CD4-positive, alpha-beta memory T cell (primary cell): ENCODE measurements at places on chromosomes 13 and 19. TPM values are rescaled to one million over a fixed set of nuclear protein-coding genes. Genes with fewer than 3 reads are reported as not detected.
A peak's percentile ranks its signal among the peaks of the same experiment; 100 is the strongest.

The PTGIR gene
- 1.9 TPM for total RNA-seq

The CFAP97D2 gene
- total RNA-seq, result not detected

GRCh38 chr19:1411255-1412191, 4.1 kb downstream of the DAZAP1 start:
- H3K27me3 ChIP-seq, result no peaks in the 10 kb centered on the region
- H3K27ac ChIP-seq, result peak overlapping the region; percentile 88
- H3K4me3 ChIP-seq, result no peak overlapping the region
- peaks cover 31% of the 10 kb centered on the region for H3K36me3 ChIP-seq
- peak; percentile 67 for DNase-seq
- peaks cover 77% of the 10 kb centered on the region for H3K4me1 ChIP-seq

DNA sequence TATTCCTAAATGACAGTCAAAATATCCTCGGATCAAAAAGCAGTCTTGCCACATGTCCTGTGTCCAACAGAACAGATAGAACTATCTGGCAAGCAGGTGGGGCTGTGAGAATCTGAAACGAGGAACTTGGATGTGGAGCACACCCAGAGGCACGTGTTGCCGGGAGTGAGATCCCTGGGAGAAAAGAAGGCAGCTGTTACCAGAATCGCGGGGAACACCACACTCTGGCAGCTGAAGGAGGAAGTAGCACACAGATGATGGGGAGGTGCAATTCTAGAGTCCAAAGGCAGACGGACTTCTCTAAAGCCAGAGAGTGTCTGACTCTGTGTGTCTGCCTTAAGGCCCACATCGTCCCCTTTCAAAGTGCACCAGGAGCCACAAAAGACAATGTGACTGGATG, 22.3 kb downstream of the SLC7A1 start:
- H3K4me3 ChIP-seq, result no peak overlapping the region
- no peaks in the 10 kb centered on the region for H3K4me1 ChIP-seq
- H3K36me3 ChIP-seq, result no peaks in the 10 kb centered on the region
- no peaks in the 10 kb centered on the region for H3K27me3 ChIP-seq

- peaks cover 55% of the 10 kb centered on the region for H3K4me1 ChIP-seq
- H3K27me3 ChIP-seq, result no peaks in the 10 kb centered on the region
- peak overlapping the region; percentile 99 for H3K4me3 ChIP-seq
- peaks cover 33% of the 10 kb centered on the region for H3K36me3 ChIP-seq
- DNase-seq, result no peak
Observed at GRCh38 chr19:49497789-49498103, 1.5 kb downstream of the RPS11 start.

DNA sequence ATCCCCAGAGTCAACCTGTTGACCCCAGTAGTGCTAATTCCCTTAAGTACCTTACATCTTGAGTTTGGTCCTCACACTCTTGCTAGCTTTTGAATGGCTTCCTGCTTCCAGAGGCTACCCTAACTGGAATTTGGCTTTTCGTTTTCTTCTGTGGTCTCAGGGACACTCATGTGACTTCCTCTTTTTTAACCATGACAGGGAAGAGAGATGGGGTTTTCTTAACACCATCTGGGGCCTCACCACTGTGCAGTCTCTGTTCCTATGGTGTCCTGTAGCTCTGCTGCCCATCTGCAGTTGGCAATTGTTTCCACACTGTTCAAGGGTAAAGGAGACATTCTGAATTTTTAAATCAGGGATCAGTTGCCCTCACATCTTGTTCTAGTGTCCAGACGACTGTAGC, 66.7 kb downstream of the SLC10A2 start:
- H3K27me3 ChIP-seq, result no peaks in the 10 kb centered on the region
- no peaks in the 10 kb centered on the region for H3K36me3 ChIP-seq
- H3K4me1 ChIP-seq, result no peaks in the 10 kb centered on the region
- no peak overlapping the region for H3K27ac ChIP-seq
- no peak overlapping the region for H3K4me3 ChIP-seq

DNA sequence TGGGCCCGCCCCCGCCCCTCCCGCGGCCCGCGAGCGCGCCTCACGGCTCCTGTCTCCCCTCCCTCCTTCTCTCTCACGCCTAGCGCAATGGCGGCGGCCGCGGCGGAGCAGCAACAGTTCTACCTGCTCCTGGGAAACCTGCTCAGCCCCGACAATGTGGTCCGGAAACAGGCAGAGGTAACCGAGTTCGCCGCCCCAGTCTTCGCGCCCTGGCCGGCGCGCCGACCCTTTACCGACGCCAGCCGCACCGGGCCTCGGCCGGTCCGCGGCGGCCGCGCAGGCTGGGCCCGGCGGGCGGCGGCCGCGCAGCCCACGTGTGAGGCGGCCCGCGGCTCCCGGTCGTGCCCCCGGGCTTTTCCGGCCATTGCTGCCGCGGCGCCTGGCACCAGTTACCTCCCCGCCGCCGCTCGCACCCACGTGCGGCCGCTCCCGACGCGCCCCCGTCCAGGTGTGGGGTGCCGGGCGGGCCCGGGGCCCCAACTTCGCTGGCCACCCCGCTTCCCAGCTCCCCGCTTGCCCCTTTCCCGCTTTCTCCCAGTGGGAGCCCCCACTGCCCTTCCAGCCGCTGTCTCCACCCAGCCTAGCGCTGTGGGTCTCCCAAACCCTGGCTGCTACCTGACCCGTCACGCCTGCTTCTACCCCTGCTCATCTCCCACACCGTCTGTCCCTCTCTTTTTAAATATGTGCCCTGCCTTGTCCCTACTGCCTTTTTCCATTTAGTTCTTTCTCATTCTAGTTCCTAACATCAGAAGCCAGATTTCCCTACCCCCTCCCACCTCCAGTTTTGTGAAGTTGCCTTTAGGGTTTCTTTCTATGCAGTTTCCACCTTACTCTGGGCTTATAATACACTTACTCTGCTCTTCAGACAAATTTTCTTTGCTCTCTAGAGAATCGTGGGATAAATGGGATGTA, 23.4 kb downstream of the IPO5 start:
- H3K27ac ChIP-seq, result peak overlapping the region; percentile 77
- H3K27me3 ChIP-seq, result no peaks in the 10 kb centered on the region
- H3K36me3 ChIP-seq, result no peaks in the 10 kb centered on the region
- H3K4me3 ChIP-seq, result peak overlapping the region; percentile 70
- peak; percentile 4 for DNase-seq

DNA sequence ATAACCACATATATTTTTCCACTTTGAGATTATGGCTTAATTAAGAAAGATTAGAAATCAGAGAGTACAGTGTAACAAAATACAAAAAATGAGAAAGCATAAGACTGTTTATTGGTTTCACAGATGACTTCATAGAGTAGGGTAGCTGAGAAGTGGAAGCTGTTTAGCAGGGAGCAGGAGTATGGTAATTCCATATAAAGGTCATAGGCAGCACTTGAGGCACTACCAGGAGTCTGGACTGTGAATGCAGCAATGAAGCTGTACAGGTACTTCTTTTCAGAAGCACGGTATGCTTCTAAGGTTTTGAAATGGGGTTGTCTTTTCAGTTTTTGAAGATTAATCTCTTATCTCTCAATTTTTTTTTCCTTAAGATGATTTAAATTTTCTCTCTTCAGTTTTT, 69.2 kb downstream of the MICU2 start:
- peaks cover 6% of the 10 kb centered on the region for H3K4me1 ChIP-seq
- H3K36me3 ChIP-seq, result peaks cover 3% of the 10 kb centered on the region
- DNase-seq, result no peak
- H3K27ac ChIP-seq, result no peak overlapping the region
- no peaks in the 10 kb centered on the region for H3K27me3 ChIP-seq

GRCh38 chr19:50377517-50377916, 1.3 kb downstream of the NR1H2 start:
- H3K27ac ChIP-seq, result peak overlapping the region; percentile 100
- DNase-seq, result no peak
- H3K36me3 ChIP-seq, result peaks cover 46% of the 10 kb centered on the region
- H3K27me3 ChIP-seq, result no peaks in the 10 kb centered on the region
- peaks cover 14% of the 10 kb centered on the region for H3K4me1 ChIP-seq
- H3K4me3 ChIP-seq, result no peak overlapping the region

DNA sequence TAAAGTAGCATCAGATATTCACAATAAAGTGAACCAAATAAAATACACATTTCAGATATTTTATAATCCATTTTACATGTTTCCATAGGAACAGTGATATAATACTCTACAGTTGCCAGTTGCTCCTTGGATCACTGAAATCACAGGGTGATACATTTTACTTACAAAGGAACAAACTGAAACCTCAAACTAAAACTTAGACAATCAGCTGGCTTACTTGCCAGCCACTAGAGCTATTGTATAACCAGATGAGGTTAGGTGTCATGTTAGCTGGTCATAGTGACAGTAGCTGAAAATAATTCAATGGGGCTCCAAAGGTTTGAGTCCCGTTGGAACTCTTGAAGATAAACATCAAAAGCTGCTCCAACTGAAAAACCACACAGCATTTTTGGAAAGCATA, 274.6 kb downstream of the ITGBL1 start:
- H3K4me3 ChIP-seq, result no peak overlapping the region
- DNase-seq, result no peak
- H3K27ac ChIP-seq, result no peak overlapping the region
- no peaks in the 10 kb centered on the region for H3K36me3 ChIP-seq
- no peaks in the 10 kb centered on the region for H3K27me3 ChIP-seq
